ENCODE measurements at places on chromosomes 11 and 22. TPM values are rescaled to one million over a fixed set of nuclear protein-coding genes. Genes with fewer than 3 reads are reported as not detected.

FGF4 gene
- total RNA-seq = not detected

HOATZ gene
- not detected for total RNA-seq

SYT13 gene
- total RNA-seq = 6.0 TPM

TMEM191C gene
- total RNA-seq = 7.5 TPM

FOLR2 gene
- not detected for total RNA-seq

KCNQ1 gene
- 1.0 TPM for total RNA-seq

AMBRA1 gene
- 51.5 TPM for total RNA-seq

NLRP14 gene
- not detected for total RNA-seq

CD248 gene
- total RNA-seq = 0.27 TPM

GRK3 gene
- total RNA-seq = 9.7 TPM

OR52A1 gene
- not detected for total RNA-seq

MYRF gene
- total RNA-seq = 165 TPM

- no peaks in the 10 kb centered on the region for H3K27me3 ChIP-seq
- H3K4me1 ChIP-seq = peaks cover 62% of the 10 kb centered on the region
- peak; percentile 94 for DNase-seq
- peaks cover 8% of the 10 kb centered on the region for H3K36me3 ChIP-seq
- peak overlapping the region; percentile 95 for H3K27ac ChIP-seq
- no peak overlapping the region for H3K4me3 ChIP-seq
These were observed 58.3 kb downstream of the MYH9 start for GRCh38 chr22:36329254-36330078.

DNA sequence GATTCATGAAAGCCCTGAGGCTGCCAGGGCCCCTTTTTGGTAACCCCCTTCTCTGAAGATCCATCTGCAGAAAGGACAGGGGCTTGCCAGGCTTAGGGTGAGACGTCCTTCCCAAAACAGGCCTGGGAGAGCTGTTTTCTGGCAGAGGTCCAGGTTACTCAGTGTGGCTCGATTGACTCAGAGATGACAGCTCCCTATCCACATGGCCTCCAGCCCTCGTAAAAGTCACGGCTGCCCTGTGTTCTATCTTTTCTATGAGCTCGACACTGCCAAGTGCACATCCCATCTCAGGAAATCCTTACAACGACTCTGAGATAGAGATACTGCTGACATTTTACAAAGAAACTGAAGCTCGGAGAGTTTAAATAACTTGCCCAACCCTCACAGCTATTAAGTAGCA is 20.4 kb downstream of the ADAMTS8 start:
- no peak overlapping the region for H3K27ac ChIP-seq
- DNase-seq = no peak
- no peaks in the 10 kb centered on the region for H3K4me1 ChIP-seq
- peaks cover 3% of the 10 kb centered on the region for H3K27me3 ChIP-seq
- no peak overlapping the region for H3K4me3 ChIP-seq

- no peak overlapping the region for H3K4me3 ChIP-seq
- H3K27me3 ChIP-seq = no peaks in the 10 kb centered on the region
- no peaks in the 10 kb centered on the region for H3K4me1 ChIP-seq
- H3K27ac ChIP-seq = no peak overlapping the region
- H3K36me3 ChIP-seq = no peaks in the 10 kb centered on the region
These were observed 16.8 kb downstream of the DNAL4 start for GRCh38 chr22:38777087-38777671.

- no peak overlapping the region for H3K27ac ChIP-seq
- 0 out of 2 replicates have a peak, but pooled peaks cover 5% of the 10 kb centered on the region for H3K4me1 ChIP-seq
- no peaks in the 10 kb centered on the region for H3K27me3 ChIP-seq
- no peaks in the 10 kb centered on the region for H3K36me3 ChIP-seq
- DNase-seq = no peak
These were observed 62.7 kb upstream of the FTH1 start for GRCh38 chr11:62030071-62030684.

DNA sequence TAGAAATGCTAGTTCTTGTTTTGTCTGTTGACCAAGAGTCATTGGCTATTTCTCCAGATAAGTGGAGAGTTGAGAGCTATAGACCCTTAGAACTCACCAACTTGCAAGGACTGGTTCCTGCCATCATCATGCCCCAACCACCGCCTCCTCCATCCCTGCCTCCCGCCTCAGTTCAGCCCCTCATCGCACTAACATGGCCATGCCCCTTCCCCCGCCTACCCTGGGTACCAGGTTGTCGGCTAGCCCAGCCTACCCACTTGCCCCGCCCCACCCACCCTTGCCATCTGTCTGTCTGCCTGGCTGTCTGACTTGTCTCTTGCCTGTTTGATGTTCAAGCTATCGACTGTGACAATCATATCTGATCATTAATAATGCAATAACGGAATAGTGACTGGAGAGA is 154.1 kb downstream of the TRIM29 start:
- H3K27ac ChIP-seq = no peak overlapping the region
- H3K36me3 ChIP-seq = no peaks in the 10 kb centered on the region
- peak; percentile 30 for DNase-seq
- H3K4me1 ChIP-seq = no peaks in the 10 kb centered on the region
- H3K27me3 ChIP-seq = no peaks in the 10 kb centered on the region

- no peaks in the 10 kb centered on the region for H3K27me3 ChIP-seq
- no peak for DNase-seq
- peaks cover 5% of the 10 kb centered on the region for H3K36me3 ChIP-seq
- peaks cover under 1% of the 10 kb centered on the region for H3K4me1 ChIP-seq
- H3K27ac ChIP-seq = no peak overlapping the region
- H3K4me3 ChIP-seq = no peak overlapping the region
These were observed 61.5 kb downstream of the SMCO4 start for GRCh38 chr11:93481696-93482095.

GRCh38 chr11:96798445-96798844 is 408.6 kb downstream of the JRKL start:
- no peaks in the 10 kb centered on the region for H3K4me1 ChIP-seq
- H3K4me3 ChIP-seq = no peak overlapping the region
- H3K27ac ChIP-seq = no peak overlapping the region
- no peaks in the 10 kb centered on the region for H3K36me3 ChIP-seq

- DNase-seq = no peak
- no peaks in the 10 kb centered on the region for H3K27me3 ChIP-seq
- no peak overlapping the region for H3K4me3 ChIP-seq
- H3K27ac ChIP-seq = no peak overlapping the region
- H3K36me3 ChIP-seq = no peaks in the 10 kb centered on the region
- peaks cover 8% of the 10 kb centered on the region for H3K4me1 ChIP-seq
These were observed 9.5 kb downstream of the DCHS1 start for GRCh38 chr11:6646071-6646470.

GRCh38 chr22:20738394-20739089 is 35.4 kb upstream of the SERPIND1 start:
- H3K4me1 ChIP-seq = no peaks in the 10 kb centered on the region
- no peak overlapping the region for H3K27ac ChIP-seq
- no peaks in the 10 kb centered on the region for H3K27me3 ChIP-seq
- no peak overlapping the region for H3K4me3 ChIP-seq

- no peak for DNase-seq
- H3K27me3 ChIP-seq = no peaks in the 10 kb centered on the region
- H3K4me1 ChIP-seq = 0 out of 2 replicates have a peak, but pooled peaks cover 7% of the 10 kb centered on the region
- H3K36me3 ChIP-seq = no peaks in the 10 kb centered on the region
- H3K4me3 ChIP-seq = no peak overlapping the region
These were observed 21.2 kb upstream of the TRIM44 start for GRCh38 chr11:35641171-35641897.

- no peaks in the 10 kb centered on the region for H3K36me3 ChIP-seq
- no peak overlapping the region for H3K27ac ChIP-seq
- H3K4me1 ChIP-seq = peaks cover 8% of the 10 kb centered on the region
- H3K4me3 ChIP-seq = no peak overlapping the region
These were observed 52.3 kb upstream of the FAM181B start for GRCh38 chr11:82786001-82786400.

DNA sequence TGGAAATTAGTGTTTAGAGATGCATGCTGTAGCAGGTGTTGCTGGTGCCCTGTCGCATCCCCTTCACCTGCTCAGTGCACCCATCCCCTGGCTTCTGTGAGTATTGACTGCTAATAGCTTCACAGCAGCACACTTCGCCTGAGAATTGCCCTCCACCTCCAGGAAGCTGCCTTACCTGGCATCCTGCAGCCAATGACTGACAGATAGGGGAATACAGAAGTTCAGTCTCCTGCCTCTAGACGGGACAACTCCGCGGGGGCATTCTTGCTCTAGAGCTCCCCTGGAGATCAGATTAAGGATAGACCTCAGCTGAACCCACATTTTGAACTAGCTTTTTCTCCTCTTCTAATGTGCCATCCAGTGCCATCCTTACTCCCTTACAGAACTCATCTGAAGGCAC is 9.3 kb upstream of the CD3E start:
- DNase-seq = no peak
- no peaks in the 10 kb centered on the region for H3K27me3 ChIP-seq
- no peaks in the 10 kb centered on the region for H3K36me3 ChIP-seq

DNA sequence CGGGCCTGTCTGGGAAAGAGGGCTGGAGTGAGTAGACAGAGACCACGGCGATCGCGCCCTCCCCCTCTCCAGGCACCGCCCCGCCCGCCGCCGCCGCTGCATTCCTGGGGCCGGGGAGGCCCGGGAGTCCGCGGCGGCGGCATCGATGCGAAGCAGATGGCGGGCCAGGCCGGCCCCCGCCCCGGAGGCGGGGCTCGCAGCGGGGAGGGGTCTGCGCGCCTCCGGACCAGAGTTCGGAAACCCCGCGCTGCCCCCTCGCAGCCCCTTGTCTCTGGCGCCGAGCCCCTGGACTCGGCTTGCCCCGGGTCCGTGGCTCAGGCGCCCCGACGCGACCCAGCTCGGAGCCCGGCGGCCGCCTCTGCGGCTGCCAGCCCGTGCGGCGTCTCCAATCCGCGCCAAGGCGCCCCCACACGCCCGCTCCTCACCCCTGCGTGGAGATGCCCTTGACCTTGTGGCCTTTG is 1.3 kb downstream of the SCARF2 start:
- peaks cover 6% of the 10 kb centered on the region for H3K4me1 ChIP-seq
- no peaks in the 10 kb centered on the region for H3K27me3 ChIP-seq
- peak overlapping the region; percentile 35 for H3K4me3 ChIP-seq
- H3K36me3 ChIP-seq = no peaks in the 10 kb centered on the region

GRCh38 chr22:19824212-19824925 is 30.3 kb downstream of the GNB1L start:
- H3K36me3 ChIP-seq = no peaks in the 10 kb centered on the region
- no peak overlapping the region for H3K4me3 ChIP-seq
- DNase-seq = peak; percentile 53
- H3K27me3 ChIP-seq = no peaks in the 10 kb centered on the region
- peaks cover 17% of the 10 kb centered on the region for H3K4me1 ChIP-seq
- H3K27ac ChIP-seq = no peak overlapping the region

GRCh38 chr22:36946421-36947158 is 33.2 kb downstream of the CSF2RB start:
- DNase-seq = no peak
- no peaks in the 10 kb centered on the region for H3K36me3 ChIP-seq
- no peak overlapping the region for H3K27ac ChIP-seq
- no peak overlapping the region for H3K4me3 ChIP-seq

GRCh38 chr11:12099132-12099873 is 11.1 kb upstream of the MICAL2 start:
- H3K36me3 ChIP-seq = no peaks in the 10 kb centered on the region
- H3K4me1 ChIP-seq = peaks cover 17% of the 10 kb centered on the region
- DNase-seq = no peak
- no peak overlapping the region for H3K4me3 ChIP-seq
- H3K27ac ChIP-seq = no peak overlapping the region
- no peaks in the 10 kb centered on the region for H3K27me3 ChIP-seq

- H3K27ac ChIP-seq = peak overlapping the region; percentile 16
- DNase-seq = peak; percentile 36
- no peaks in the 10 kb centered on the region for H3K27me3 ChIP-seq
- H3K4me1 ChIP-seq = peaks cover 7% of the 10 kb centered on the region
These were observed 429 bp downstream of the PGGHG start for GRCh38 chr11:289398-289711.

DNA sequence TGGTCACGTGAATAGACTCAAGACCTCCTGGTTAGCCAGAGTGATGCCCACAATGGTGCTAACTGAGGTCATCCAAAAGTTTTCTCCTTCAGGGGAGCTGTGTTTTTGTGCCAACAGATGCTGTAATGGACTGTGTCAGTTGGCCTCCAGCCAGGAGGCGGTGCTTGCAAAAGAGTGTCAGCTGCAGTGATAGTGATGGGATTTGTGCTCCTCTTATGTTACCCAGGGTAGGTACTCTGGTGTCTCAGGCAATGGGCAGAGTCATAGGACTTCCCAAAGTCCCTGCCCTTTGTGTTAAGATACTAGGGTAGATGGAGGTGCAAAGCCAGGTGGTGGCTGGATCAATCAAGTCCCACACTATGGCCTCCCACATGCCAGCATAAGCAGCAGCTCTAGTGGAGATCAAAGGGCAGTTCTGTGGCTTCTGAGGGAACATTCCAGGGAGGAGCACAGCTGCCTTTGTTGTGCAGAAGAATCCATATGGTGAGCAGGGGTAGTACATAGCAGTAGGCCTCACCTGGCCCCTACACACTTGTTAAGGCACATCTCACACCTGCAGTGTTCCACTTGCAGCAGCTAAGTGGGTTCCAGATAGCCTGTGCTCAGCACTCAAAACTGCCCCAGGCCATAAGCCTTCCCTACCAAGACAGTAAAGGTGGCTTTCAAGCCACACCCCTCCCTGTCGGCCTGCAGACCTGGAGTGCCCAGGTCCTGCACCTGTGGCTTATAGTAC is 9.4 kb upstream of the FANCF start:
- DNase-seq = peak; percentile 78
- peaks cover 18% of the 10 kb centered on the region for H3K4me1 ChIP-seq
- H3K36me3 ChIP-seq = no peaks in the 10 kb centered on the region
- H3K4me3 ChIP-seq = no peak overlapping the region
- H3K27ac ChIP-seq = peak overlapping the region; percentile 71

GRCh38 chr22:24153353-24153752 is 27.9 kb upstream of the SUSD2 start:
- H3K27me3 ChIP-seq = no peaks in the 10 kb centered on the region
- DNase-seq = no peak
- peaks cover 5% of the 10 kb centered on the region for H3K4me1 ChIP-seq
- H3K27ac ChIP-seq = no peak overlapping the region
- H3K36me3 ChIP-seq = no peaks in the 10 kb centered on the region

- peaks cover 8% of the 10 kb centered on the region for H3K4me1 ChIP-seq
- H3K36me3 ChIP-seq = no peaks in the 10 kb centered on the region
- H3K27me3 ChIP-seq = no peaks in the 10 kb centered on the region
- DNase-seq = no peak
- H3K27ac ChIP-seq = no peak overlapping the region
These were observed 44.5 kb downstream of the SOX6 start for GRCh38 chr11:16311831-16312230.

- no peak overlapping the region for H3K4me3 ChIP-seq
- H3K27me3 ChIP-seq = no peaks in the 10 kb centered on the region
- H3K36me3 ChIP-seq = no peaks in the 10 kb centered on the region
- DNase-seq = no peak
- H3K27ac ChIP-seq = no peak overlapping the region
These were observed 35.1 kb upstream of the NAV2 start for GRCh38 chr11:19677381-19678080.

- no peaks in the 10 kb centered on the region for H3K4me1 ChIP-seq
- no peak overlapping the region for H3K4me3 ChIP-seq
- no peak for DNase-seq
- no peak overlapping the region for H3K27ac ChIP-seq
These were observed 30.5 kb downstream of the IFT27 start for GRCh38 chr22:36745301-36745995.

GRCh38 chr11:70490208-70490607 is 91.9 kb downstream of the CTTN start:
- H3K27ac ChIP-seq = no peak overlapping the region
- no peak for DNase-seq
- H3K27me3 ChIP-seq = no peaks in the 10 kb centered on the region
- no peak overlapping the region for H3K4me3 ChIP-seq
- peaks cover 8% of the 10 kb centered on the region for H3K36me3 ChIP-seq

- no peak overlapping the region for H3K4me3 ChIP-seq
- peak overlapping the region; percentile 46 for H3K27ac ChIP-seq
- no peaks in the 10 kb centered on the region for H3K27me3 ChIP-seq
- no peak for DNase-seq
These were observed 12.0 kb downstream of the STIM1 start for GRCh38 chr11:3867209-3868091.

GRCh38 chr22:39496131-39496838 is 5.8 kb upstream of the MIEF1 start:
- no peak overlapping the region for H3K4me3 ChIP-seq
- DNase-seq = peak; percentile 55
- no peak overlapping the region for H3K27ac ChIP-seq
- H3K36me3 ChIP-seq = no peaks in the 10 kb centered on the region
- H3K4me1 ChIP-seq = peaks cover 6% of the 10 kb centered on the region
